Foreskin keratinocyte (primary cell): ENCODE measurements at places on chromosomes 7 and 10.

GRCh38 chr10:31830887-31831286 lies 97.7 kb downstream of the ARHGAP12 start:
- DNase-seq, result peak; percentile 3

GRCh38 chr10:70174058-70174741 lies 3.9 kb upstream of the SAR1A start:
- DNase-seq, result peak; percentile 20

GRCh38 chr10:69846293-69846921 lies 44.7 kb downstream of the COL13A1 start:
- DNase-seq, result no peak

GRCh38 chr7:37428681-37429434 lies 19.8 kb downstream of the ELMO1 start:
- no peak for DNase-seq

DNA sequence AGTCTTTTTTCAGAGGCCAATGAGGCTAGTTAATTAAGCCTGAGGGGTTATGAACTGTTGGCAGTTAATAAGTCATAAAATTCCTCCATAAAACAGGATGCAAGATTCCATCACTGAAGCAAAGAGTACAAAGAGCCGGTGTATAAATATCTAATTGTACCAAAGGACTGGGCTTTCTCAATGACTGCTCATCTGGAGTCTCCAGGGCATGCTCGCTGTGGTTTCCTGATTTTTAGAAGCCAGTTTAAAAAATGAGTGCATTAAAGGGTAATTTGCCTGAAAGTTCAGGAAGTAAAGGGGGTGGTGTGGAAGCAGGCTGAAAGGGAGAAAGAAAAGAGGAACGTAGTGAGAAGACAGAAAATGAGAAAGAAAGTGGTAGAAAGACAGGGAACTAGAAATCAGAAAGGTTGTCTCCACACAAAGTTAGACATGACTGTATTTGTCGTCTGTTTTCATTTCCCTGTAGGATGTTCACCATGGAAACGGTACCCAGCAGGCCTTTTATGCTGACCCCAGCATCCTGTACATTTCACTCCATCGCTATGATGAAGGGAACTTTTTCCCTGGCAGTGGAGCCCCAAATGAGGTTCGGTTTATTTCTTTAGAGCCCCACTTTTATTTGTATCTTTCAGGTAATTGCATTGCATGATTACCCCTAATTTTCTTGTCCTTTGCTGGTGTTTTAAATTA lies 282.3 kb downstream of the TWIST1 start:
- DNase-seq, result no peak
